ENCODE measurements at places on chromosomes 1 and 21.

- DNase-seq, result peak; percentile 73
Observed at GRCh38 chr1:205488074-205488723, 16.3 kb upstream of the CDK18 start.

- DNase-seq, result no peak
Observed at GRCh38 chr1:207863893-207864535, 46.9 kb downstream of the CD34 start.

DNA sequence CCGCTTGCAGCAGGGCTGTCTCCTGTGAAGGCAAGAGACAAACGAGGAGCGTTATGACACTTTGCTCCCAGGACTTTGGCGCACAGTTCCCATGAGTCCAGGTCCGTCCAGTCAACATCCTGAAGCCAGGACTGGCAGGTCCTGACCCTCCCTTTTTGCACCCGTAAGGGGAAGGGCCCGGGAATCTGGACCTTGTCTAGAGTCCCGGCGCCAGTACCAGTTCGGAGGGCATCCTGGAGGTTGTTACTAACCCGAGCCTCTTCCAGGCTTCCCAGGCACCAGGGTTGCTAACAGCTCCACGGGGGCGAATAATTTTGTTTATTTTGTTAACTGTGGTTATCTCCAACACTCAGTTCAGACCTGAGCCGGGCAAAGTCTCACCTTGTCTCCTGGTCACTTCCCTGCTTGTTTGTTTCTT lies 682 bp upstream of the RWDD3 start:
- DNase-seq, result peak; percentile 22

- DNase-seq, result no peak
Observed at GRCh38 chr1:214550857-214551435, 456 bp downstream of the PTPN14 start.

DNA sequence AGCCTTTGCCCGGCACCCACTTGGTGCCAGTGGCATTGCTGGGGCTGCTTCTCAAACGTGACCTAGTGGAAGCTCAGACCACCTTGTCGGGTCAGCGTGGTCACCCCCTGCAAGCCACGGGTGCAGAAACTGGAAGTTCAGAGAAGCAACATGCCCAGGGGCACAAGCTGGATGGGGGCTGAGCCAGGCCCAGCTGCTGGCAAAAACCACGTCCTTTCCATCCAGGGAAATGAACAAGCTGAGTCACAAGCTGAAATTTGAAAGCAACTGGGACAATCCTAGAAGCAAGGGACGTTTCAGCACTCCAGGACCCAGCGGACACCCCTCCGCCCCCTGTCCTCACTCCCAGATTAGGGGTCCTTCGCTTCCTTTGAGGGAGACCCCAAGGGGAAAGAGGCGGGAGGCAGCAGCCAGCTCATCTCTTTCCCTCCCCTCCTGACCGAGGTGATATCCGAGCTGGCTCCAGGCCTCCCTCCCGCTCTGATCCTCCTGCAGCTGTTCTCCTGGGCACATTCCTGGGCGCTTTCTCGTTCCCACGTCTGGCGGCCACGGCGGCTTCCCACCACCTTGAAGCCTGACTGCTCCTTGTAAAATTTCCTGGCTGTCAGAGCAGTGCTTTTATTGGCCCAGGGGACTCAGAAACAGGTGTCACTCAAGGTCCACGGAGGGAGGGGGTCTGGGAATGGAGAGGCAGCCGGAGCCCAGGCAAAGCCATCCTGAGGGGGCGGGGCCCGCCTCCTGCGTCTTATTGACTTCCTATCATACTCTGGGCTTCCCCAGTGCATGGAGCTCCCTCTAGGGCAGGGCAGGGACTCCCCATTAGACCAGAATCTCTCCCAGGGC lies 62.8 kb downstream of the PAX7 start:
- peak; percentile 30 for DNase-seq

GRCh38 chr1:160664573-160665051 lies 17.8 kb upstream of the SLAMF1 start:
- DNase-seq, result no peak

GRCh38 chr1:46411601-46412341 lies 17.7 kb downstream of the FAAH start:
- DNase-seq, result peak; percentile 66

DNA sequence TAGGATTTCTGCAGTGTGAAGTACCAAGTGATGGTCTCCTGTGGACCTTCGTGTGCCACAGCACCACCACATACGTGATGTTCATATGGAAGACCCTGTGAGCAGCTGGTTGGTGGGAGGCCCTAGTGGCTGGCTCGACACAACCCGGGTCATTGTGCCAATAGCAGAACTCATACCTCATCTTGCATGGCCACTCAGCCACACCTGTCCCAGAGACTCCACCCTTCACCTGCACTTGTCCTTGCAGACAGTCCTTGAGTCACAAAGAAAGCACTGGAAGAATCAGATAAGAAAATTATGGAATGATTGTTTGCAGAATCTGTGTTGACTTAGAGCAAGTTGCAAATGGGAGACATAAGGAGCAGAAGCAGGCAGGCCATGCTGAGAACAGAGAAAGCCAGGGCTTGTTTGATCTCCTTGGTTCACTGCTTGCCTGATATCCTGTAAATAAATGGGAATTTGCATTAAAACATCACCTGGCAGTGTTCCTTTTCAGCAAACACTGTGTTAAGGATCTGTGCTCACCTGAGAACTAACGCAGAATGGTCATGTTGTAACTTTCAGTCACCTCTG lies 307.7 kb downstream of the SIPA1L2 start:
- DNase-seq, result no peak

DNA sequence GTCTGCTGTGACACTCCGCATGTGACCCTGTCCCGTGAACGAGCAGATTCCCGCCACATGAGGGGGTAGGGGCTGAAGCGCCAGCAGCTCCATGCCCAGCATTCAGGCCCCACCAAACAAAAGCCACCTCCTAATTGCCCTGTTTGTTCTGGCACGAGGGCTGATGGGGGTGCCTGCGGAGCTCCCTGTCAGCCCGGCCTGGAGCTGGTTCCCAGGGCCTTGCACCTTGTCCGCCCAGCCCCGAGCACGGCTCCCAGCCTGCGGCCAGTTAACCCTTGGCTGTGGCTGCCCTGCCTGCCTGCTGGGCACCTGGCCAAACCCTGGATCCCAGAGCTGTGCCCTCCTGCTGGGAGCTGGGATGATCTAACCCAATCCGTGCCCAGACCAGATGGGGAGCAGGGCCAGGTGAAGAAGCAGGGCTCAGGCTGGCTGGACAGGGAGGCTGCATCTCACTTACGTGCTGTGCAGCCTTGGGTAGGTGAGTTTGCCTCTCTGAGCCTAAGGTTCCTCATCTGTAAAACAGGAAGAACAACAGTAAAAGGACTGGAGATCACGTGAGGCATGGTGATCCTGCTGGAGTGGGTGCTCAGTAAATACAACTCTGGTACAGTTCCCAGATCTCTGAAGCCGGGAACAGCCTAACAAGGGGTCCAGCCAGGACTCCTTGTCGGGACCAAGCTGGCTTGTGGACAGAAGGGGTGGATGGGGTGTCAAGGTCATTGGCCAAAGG lies 110.9 kb upstream of the IFFO2 start:
- no peak for DNase-seq

- peak; percentile 4 for DNase-seq
Observed at GRCh38 chr1:25914074-25914995, 8.1 kb upstream of the STMN1 start.

GRCh38 chr1:165671526-165671925 lies 26.8 kb downstream of the ALDH9A1 start:
- DNase-seq, result no peak

- DNase-seq, result no peak
Observed at GRCh38 chr21:22019766-22020165, 1021.6 kb downstream of the NCAM2 start.

- no peak for DNase-seq
Observed at GRCh38 chr1:109826930-109827349, 63.2 kb upstream of the EPS8L3 start.

GRCh38 chr1:201119206-201120197 lies 7.3 kb upstream of the CACNA1S start:
- peak; percentile 79 for DNase-seq

DNA sequence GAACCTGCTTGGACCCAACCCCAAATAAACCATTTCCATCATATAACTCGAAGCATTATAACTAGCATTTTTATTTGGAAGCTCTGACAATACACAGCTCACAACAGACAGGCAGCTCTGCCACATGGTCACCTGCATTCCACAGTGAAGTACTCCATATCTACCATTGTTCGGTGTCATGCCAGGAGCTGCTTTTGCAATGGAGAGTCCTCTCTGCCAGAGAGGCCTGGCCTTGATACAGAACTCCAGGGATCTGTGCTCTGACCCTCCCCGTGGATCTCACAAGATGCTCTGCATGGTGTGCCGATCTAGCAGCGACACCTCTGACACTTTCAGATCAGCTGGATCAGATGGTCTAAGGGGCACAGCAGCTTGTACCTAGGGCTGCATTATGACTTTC lies 109.6 kb downstream of the SYF2 start:
- DNase-seq, result no peak

DNA sequence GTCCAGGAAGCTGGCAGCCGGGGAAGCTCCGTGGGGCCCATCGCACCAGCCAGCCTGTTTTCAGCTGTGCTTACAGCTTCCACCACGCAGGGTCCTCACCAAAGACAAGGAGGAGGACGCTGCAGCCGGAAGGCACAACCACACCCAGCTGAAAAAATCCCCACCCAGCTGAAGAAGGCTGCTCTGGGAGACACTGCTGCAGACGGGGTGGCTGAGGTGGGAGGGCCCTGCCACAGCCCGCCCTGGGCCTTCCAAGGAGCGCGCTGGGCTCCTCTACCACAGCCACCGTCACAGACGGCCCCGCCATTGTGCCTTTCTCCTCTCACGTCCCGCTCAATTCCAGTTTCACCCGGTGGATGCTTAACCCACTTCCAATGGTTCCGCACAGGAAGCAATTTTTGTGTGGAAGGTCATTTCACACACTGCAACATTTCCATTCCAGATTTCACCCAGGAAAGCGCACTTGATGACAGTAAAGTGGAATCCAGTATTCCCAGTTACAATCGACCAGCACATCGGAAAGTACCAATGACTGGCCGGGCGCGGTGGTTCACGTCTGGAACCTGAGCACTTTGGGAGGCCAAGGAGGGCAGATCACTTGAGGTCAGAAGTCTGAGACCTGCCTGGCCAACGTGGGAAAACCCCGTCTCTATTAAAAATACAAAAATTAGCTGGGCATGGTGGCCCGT lies 47.9 kb downstream of the NPHP4 start:
- no peak for DNase-seq

DNA sequence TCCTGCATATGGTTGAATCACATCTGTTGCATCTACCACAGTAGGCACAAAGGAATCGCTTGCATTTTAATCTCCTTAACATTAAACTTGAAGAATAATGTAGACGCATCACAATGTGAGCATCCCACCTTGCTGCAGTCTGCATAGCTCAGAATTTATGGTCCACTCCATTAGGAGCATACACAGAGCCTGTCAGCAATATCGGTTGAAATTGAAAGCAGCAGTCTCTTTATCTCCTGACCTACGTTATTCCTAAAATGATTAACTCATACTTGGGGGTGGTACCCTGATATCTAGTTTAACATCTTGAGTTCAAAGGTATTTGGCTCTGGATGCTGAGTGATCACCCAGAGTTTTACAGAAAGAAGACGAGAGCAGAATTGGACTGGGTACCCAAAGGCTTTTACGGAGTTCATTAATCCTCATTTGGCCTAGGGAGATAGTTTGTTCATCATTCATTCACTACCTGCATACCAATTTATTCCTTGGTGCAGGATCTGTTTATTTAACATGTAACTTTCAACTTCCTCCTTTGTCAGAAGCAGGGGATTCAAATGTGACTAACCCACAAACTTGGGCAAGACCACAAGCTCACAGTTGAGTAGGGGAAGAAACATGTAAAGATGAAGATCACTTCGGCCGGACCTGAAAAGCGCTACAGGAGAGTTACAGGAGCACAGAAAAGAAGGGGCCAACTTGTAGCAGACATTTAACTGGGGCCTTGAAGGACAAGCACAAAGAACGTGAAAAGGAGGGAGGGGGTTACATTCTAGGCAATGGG lies 187.9 kb downstream of the DAB1 start:
- DNase-seq, result no peak

- DNase-seq, result no peak
Observed at GRCh38 chr21:43827015-43827611, 37.7 kb downstream of the RRP1 start.

- no peak for DNase-seq
Observed at GRCh38 chr1:63643517-63643916, 50.3 kb downstream of the PGM1 start.

DNA sequence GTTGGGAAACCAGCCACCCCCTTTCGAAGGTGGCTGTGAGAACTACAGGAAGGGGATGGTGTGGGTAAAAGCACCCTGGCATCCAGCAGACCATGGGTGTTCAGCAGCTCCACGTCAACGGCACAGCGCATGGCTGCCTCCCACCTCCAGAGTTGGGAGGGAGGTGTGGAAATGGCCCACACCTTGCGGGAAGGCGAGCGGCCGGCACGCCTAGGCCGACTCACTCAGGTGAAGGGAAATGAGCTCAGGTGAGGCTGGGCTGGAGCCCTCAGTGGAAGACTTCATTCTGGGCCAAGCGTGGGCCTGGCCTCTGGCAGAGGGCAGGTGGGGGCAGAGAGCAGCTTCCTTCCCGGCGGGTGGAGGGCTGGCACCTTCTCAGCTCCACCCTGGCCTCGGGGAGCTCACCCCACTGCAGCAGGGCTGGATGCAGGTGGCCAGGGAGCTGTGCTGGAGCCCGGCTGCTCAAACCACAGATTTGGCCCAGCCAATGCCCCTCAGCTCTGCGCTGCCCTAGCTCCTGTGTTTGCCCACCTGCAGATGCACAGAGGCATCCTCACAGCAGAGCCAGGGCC lies 24.8 kb upstream of the ALDH4A1 start:
- DNase-seq, result no peak

DNA sequence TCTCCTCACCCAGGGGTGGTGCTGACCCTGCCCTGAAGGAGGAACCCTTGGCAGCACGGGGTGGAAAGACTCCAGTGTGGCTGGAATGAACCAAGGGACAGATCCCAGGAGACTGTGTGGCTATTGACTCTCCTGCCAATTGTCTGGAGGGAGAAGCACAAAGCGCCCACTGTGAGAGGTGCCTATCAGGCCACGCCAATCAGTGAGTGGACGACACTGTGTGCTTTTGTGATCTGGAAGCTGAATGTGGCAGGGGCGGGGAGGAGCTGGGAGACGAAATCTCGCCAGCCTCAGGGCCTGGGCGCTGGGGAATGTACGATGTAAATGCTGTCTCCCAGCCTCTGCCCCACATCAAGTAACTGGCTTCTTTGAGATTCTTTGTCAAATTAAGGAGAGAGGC lies 167.1 kb downstream of the ZBTB18 start:
- DNase-seq, result no peak
